ENCODE measurements at places on chromosomes 7 and 10.
A peak's percentile ranks its signal among the peaks of the same experiment; 100 is the strongest.

DNA sequence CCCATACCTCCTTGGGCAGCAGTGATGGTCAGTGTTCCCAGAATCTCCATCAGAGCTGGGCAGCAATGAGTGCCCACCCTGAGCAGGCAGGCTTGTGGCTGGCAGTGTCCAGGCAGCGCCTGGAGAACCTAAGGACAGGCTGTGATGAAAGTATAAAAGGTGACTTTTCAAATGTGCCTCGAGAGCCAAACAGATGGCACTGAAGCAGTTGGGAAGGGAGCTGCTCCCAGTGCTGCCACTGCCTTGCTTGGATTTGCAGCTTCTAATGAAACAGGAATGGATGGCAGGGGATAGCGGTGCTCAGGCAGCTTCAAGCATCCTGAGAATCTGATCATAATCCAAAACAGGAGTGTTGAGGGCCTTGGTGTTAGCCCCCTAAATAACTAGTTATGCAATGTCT, 179.8 kb upstream of the AOAH start:
- no peak for DNase-seq

DNA sequence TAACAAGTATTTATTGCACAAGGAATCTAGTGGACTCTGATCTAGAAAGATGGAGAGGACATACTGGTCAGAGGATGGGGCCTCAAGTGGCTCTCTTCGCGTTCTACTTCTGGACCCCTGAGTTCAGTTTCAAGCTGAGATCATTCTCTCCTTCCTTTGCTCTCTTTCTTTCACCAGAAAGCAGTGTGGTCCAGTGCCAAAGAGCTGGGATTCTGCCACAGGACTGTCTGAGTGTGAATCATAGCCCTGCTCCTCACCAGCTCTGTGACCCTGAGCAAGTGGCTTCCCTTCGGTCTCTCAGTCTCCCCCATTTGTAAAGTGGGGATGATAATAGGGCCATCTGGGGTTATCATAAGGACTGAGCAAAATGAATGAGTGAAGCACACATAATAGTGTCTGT, 715.2 kb downstream of the SUGCT start:
- DNase-seq, result no peak

DNA sequence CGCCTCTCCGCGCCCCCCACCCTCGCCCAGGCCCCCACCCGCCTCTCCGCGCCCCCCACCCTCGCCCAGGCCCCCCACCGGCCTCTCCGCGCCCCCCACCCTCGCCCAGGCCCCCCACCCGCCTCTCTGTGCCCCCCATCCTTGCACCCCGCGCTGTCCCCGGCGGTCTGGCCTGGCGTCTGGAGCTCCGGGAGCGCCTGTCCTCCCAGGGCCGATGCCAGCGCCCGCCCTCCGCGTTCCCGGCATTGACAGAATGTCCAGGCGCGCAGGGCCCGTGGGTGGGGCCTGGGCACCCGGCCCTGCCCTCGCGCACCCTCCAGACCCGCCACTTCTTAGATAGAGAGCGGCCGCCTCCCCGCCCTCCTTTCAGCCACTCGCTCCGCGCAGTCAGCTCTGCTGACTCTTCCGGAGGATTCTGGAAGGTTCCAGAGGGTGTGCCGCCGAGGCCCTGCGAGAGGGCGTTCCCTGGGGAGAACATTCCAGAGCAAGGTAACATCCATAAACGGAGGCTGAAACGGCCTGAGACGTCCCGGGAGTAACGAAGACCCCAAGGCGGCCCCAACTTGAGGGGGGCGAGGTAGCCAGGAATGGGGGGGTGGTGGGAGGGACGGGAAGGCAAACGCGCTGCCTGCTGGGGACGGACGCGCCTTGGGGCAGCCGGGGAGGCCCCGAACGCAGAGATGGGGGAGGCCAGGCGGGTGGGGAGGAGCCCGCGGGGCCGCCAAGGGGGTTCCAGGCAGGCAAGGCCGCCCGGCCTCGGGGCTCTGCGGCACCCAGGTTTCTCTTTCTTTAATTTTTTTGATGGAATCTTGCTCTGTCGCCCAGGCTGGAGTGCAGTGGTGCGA, 117.8 kb downstream of the DYNC2I1 start:
- DNase-seq, result no peak

- DNase-seq, result no peak
Observed at GRCh38 chr10:114885443-114885842, 52.6 kb upstream of the TRUB1 start.

DNA sequence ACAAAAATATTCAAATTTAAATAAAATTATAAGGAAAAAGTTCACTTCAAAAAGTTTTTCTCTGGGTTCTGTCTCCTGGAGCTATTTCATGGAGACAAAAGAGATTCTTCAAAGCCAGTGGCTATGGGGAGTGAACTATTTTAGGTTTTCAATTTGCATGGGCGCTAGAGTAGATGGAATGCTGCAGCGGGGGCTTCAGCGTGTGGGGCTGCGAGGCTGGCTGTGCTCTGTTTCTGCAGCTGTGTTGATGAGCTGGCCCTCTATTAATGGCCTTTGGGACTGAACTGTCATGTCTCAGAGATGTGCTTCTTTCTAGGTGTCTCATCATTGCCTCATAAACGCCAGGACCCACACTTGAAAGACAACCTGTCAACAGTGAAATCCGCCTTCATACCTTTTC, 108.4 kb upstream of the NPY start:
- DNase-seq, result no peak

GRCh38 chr10:25745976-25746375, 188.1 kb upstream of the MYO3A start:
- DNase-seq, result peak; percentile 44

DNA sequence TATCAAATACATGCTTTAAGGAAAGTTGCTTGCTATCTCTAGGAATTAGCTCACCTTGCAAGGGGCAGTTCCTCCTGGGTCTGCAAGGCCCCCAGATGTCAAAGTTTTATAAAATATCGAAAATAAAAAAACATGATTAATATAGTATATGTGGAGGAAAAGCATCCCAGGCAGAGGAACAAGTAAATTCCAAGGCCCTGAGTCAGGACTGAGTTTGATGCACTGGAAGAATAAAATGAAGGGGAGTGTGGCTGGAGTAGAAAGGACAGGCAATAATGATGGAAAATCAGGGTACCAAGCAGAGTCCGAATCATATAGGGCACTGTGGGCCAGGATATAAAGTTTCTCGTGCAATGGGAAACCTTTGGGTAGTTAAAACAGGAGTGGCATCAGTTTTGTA, 112.4 kb upstream of the EEPD1 start:
- no peak for DNase-seq

GRCh38 chr10:44853796-44854195, 57.3 kb upstream of the TMEM72 start:
- DNase-seq, result no peak

- DNase-seq, result no peak
Observed at GRCh38 chr7:35691366-35691765, 3.6 kb downstream of the HERPUD2 start.

GRCh38 chr10:2927958-2928840, 139.1 kb upstream of the PFKP start:
- DNase-seq, result no peak

- no peak for DNase-seq
Observed at GRCh38 chr7:151674161-151674920, 154.6 kb upstream of the RHEB start.

DNA sequence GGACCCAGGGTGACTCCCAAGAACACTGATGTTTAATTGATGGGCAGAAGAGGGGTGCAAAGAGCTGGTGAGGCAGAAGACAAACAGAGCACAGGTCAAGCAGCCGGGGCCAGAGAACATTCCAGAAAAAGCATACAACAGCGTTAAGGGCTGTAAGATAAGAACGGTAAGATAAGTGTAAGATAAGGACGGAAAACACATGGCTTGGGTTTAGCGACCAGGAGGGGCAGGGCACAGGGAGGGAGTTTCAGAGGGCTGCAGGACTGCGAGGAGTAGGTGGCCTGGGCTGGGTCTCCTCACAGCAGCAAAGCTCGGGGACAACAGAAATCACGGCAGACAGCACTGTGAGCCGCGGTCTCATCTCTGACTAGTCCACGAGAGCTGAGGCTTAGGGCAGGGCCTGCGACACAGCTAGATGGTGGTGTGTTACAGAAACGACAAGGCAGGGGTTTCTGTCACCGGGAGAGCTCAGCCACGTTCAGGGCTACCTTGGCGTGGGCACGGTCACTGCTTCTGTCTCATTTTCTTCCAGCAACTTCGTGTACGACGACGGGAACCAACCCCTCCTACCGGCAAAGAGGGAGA, 24.6 kb downstream of the BRI3 start:
- no peak for DNase-seq

GRCh38 chr7:132059141-132059540, 502.7 kb upstream of the PODXL start:
- no peak for DNase-seq

DNA sequence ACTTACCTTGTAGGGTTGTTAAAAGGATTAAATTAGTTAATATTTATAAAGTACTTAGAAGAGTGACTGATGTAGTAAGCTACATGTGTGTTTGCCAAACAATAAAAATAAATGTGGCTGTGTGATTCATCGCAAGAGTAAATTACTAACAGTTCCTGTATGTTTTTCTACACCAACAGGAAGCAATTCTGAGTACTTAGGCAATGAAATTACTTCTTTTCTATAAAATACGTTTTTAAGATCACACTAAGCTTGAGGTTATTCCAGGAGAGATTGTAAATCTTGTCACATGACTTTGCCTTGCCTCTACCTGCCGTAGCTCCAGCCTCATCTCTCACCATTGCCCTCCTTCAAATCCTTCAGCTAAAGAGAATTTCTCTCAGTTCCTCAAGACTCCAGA, 18.1 kb upstream of the GSTK1 start:
- DNase-seq, result no peak

GRCh38 chr10:124559372-124560132, 97.9 kb downstream of the LHPP start:
- DNase-seq, result no peak

DNA sequence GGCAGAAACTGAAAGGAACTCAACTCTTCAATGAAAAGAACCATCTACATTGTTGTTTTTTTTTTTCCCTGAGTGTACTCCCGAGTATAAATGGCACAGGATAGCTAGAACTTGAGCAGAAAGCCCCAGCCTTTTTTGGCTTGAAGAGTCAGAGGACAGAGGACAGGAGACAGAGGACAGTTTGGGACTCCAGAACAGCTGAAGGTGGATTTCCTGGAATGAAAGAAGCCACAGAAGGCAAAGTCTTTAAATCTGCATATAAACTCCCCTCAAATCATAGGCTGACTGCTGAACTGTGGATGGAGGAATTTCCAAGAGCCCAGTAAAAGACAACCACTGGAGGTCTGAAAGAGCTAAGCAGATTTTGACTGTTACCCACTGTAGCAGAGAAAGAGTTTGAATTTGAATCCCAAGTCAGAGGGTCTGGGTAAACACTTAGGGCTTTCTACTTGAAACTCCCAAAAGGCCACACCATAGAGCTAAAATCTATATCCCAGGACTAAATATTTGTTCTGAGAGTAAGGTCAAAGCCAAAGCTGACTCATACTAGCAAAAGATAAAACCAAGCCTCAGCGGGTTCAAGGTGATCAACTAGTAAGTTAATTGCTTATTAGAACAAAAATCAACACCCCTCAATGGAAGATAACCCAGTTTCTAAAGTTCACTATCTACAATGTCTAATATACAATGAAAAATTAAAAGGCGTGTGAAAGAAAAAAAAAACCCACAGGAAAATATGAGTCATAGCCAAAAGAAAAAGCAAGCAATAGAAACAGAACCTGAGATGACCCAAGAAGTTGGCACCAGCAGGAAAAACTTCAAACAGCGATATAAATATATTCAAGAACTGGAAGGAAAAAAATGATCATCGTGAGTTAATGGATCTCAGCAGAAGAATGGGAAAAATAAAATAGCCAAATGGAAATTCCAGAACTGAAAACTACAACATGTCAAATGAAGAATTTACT, 1.8 kb upstream of the OPN1SW start:
- DNase-seq, result no peak

GRCh38 chr10:131724891-131725580, 175.8 kb upstream of the PPP2R2D start:
- no peak for DNase-seq

All from retinal pigment epithelial cell (primary cell).